ENCODE measurements at places on chromosomes 1 and 21.

DNA sequence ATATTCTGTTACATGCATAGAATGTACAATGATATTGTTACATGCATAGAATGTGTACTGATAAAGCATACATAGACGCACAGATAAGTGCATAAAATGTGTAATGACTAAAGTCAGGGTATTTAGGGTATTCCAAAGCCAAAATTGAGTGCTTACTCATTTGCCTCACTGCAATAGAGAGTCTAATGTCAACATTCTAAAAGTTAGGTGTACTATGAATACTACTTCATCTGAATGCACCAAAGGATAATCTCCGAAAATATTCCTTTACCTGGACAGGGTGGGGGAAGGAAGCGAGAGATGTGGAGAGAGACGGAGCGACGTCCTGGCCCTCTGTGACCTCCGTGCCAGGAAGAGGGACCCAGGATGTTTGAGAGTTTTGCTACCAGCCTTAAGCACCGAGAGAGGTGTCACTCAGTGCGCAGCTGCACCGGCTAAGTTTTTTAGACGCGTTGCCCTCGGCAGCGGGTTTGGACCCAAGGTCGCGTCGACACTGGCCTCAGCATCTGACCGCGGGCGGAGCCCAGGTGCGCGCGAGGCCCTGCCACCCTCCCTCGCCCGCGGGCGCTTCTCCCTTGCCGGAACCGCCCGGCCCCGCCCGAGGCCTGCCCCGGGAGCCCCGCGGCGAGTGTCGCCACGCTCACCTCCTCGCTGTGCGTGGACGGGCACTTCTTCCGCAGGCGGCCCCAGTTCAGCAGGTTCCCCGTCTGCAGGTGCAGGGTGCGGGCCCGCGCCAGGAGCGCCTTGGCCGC is 660 bp downstream of the GCLM start:
- no peak for DNase-seq

DNA sequence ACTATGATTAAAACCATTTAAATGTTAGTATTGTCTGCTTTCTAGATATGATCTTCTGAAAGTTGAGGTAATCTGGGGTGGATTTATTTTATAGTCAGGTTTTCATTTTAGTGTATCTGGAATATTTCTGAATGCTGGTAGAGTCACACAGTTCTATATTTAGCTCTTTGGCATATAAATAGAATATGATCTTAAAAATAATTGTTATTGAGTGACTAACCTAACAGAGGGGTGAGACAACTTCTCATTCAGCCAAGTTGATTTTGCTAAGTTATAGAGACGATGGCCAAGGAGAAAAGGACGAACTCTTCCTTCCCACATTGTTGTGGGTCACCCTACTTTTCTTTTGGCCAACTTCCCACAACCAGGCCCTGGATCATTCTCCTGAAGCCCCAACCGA is 7.2 kb upstream of the MT1HL1 start:
- no peak for DNase-seq

GRCh38 chr1:226951286-226952117 is 11.4 kb downstream of the COQ8A start:
- DNase-seq, result no peak

GRCh38 chr1:94093396-94093795 is 27.6 kb downstream of the ABCA4 start:
- DNase-seq, result no peak

- peak; percentile 20 for DNase-seq
These were observed 23.3 kb downstream of the CNIH4 start for GRCh38 chr1:224380003-224380402.

DNA sequence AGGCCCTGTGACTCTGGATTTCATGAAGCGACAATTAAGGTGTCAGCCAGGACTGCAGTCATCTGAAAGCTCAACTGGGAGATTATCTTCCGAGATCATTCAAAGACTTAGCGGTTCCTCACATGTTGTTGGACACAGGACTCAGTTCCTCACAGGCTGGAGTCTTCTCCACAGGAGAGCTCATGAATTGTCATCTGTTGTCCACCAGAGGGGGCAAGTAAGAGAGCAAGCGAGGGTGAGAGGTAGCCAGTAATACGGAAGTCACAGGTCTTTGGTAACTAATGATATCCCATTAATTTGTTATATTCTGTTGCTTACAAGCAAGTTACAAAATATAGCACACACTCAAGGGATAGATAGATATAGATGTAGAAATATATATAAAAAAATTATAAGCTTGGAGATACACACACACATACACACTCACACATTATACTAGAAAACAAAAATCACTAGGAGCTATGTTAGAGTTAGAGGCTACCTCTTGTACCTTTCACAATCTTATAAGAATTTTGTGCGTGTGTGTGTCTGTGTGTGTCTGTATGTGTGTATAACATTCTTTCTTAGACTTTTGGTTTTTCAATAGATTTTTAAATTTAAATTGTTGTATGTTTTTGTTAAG is 1695.3 kb downstream of the BRINP3 start:
- peak; percentile 37 for DNase-seq

DNA sequence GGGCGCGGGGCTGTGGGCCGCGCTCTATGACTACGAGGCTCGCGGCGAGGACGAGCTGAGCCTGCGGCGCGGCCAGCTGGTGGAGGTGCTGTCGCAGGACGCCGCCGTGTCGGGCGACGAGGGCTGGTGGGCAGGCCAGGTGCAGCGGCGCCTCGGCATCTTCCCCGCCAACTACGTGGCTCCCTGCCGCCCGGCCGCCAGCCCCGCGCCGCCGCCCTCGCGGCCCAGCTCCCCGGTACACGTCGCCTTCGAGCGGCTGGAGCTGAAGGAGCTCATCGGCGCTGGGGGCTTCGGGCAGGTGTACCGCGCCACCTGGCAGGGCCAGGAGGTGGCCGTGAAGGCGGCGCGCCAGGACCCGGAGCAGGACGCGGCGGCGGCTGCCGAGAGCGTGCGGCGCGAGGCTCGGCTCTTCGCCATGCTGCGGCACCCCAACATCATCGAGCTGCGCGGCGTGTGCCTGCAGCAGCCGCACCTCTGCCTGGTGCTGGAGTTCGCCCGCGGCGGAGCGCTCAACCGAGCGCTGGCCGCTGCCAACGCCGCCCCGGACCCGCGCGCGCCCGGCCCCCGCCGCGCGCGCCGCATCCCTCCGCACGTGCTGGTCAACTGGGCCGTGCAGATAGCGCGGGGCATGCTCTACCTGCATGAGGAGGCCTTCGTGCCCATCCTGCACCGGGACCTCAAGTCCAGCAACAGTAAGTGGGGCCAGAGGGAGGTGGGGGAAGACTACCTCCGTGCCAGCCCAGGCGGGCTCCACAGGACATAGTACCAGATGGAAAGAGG is 808 bp downstream of the MAP3K21 start:
- no peak for DNase-seq

DNA sequence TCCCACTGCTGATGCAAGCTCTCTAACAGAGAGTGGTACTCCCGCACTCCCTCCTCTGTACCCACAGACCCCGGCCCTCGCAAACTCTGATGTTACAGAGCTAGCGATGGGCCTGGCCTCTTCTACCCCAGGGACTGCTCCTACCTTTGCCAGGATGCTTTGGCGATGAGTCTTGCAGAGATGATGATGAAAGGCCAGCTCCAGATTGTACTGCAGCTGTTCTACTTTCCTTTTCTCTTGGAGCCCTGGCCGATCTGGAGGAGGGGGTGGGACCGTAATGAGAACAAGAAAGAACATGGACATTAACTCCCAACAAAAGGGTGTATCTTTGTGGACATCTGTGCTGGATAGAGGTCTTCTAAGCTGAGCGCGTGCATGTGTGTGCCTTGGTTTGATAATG is 6.0 kb upstream of the LINGO4 start:
- DNase-seq, result no peak

- no peak for DNase-seq
These were observed 5.1 kb downstream of the LDLRAD1 start for GRCh38 chr1:54012863-54013262.

DNA sequence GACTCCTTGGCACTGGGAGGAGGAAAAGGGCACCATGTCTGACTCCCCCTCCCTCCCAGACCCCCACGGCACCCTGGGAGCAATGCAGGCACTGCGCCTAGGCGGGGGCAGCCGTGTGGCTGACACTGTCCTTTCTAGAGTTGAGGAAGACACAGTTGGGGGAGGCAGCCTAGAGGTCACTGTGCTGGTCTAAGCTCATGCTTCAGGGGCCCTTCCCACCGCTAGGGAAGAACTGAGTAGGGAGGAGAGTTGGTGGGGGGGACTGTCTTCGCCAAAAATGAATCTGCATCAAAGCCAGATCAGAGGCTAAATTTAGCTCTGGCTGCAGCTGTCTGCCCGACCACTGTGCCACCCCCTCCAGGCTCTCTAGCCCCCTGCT is 3.4 kb downstream of the SEMA6C start:
- DNase-seq, result no peak

- DNase-seq, result no peak
These were observed 130.2 kb downstream of the TGFBR3 start for GRCh38 chr1:91755702-91756287.

DNA sequence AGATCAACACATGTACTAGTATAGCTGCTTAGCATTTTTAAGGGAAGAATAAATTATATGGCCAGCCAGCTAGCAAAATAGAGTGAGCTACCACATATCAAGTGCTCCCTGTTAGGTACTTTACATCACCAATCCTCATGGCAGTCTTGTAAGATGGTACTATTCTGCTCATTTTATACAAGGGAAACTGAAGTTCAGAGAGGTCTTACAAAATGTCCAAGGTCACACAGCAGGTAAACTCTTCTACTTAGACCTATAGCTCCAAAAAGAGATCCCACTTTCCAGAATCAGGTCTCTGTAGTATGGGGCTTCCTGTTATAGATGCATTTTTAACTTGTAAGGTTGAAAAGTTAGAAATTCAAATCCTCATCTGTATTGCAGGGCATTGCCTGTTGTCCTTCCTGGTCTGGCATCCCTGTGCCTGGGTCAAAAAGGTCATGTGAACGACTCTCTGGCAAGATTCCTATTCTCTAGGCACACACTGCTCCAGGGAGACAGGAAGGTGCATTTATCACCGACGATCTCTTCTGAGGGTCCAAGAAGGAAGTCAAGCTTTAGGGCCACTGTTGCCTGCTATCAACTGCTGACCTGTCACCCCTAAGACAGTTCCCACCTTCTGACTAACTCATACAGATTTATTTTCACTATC is 41.1 kb downstream of the TRIT1 start:
- no peak for DNase-seq

GRCh38 chr1:157311730-157312081 is 173.5 kb upstream of the ETV3 start:
- DNase-seq, result no peak

GRCh38 chr1:16296643-16297042 is 55.6 kb downstream of the FBXO42 start:
- DNase-seq, result no peak

Measured in astrocyte (in vitro differentiated cells and primary cell).